A172 (cell line): ENCODE measurements at places on chromosomes 13 and 19.

DNA sequence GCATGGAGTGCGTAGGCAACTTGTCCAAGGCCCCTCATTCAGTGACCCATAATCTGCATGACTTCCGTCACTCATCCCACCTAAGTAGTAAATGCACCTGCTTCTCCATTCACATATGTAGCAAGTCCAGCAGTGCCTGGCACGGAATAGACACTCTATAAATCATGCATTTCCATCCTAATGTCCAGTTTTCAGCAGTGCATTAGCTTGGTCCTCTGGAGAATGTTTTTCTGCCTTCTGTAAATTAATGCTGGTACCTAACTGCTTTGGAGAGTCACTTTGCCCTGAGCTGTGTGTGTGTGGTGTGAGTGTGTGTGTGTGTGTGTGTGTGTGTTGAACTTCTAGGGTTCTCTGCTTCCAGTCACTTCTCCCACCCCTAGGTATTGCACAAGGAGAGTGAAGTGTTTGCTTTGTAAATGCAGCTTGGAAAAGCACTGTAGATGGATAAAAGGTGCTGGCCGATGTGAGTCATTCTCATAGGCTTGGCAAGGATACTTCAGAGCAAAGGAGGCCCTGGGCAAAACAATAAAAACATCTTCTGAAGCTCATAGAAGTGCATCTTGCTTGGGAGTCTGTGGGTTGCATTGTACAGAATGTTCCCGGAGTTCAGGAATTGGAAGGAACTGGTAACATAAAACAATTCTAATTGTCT lies 181.8 kb downstream of the KATNAL1 start:
- peak; percentile 65 for DNase-seq

DNA sequence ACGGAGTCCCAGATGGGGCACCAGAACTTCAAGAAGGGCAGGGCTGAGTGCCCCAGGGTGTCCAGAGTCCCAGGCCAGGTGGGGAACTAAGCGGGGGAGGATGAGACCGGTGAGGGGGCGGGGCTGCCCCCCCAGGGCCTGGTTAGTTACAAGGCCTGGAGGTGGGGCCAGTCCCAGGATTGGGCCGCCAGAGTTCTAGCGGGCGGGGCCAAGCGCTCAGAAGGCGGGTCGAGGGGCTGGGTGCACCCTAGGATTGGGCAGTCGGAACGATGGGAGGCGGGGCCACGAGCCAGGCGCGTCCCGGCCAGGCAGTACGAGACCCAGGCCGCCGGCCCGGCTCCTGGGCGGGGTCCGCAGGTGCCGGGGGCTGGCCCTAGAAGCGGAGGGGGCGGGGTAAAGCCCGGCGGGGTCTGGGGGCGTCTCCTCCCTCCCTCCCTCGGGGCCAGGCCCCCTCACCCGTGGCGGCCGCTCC lies 571 bp downstream of the ZNF653 start:
- DNase-seq: peak; percentile 95

- DNase-seq: no peak
Measured at GRCh38 chr13:44024846-44025195, 145.1 kb downstream of the LACC1 start.

GRCh38 chr19:14058182-14059092 lies 3.4 kb downstream of the PALM3 start:
- no peak for DNase-seq

DNA sequence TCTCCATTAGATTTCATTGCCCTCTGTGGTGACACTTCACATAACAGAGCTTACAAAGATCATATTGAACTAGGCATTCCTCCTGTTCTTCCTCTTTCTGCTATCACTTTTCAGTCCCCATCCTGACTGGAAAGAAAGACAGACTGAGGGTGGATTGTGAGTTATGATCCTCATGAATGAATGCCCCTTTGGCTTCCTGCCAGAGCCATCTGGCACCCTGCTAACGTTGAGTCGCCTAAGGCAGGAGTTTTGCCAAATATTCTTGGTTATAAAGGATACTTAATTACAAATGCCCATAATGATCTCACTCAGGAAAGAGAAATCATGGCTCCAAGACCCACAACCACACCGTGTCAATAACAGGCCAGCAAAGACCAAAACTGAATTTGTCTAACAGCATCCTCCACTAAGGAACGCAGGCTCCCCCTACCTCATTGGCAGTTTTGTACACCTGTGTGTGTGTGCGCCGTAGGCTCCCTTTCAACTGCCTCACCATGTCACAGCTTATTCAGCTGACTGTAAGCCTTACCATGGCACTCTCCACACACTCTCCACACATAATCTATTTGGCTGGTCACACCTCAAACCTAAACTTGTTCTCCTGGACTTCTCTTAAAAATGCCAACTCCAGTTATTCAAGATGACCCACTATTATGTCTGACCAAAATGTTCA lies 15.5 kb downstream of the ZNF211 start:
- no peak for DNase-seq

GRCh38 chr13:87851410-87851809 lies 180.2 kb downstream of the SLITRK5 start:
- DNase-seq: no peak

- no peak for DNase-seq
Measured at GRCh38 chr13:33446821-33447725, 161.5 kb upstream of the STARD13 start.

DNA sequence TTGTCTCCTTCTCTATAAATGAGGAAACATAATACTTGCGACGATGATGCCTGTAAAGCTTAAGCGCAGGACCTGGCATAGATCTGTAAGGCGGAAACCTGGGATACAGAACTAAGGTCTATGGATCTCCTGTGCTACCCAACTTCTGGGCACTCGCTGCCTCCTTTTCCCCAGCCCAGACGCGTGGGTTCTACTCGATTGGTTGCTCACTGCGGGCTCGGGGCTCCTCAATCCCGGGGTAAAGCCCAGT lies 615 bp upstream of the PSMC4 start:
- DNase-seq: no peak
